ENCODE measurements at places on chromosomes 5 and 9. TPM values are rescaled to one million over a fixed set of nuclear protein-coding genes. Genes with fewer than 3 reads are reported as not detected.

GRCh38 chr9:101025940-101026339 lies 2.6 kb upstream of the PLPPR1 start:
- no peak for ATAC-seq

DNA sequence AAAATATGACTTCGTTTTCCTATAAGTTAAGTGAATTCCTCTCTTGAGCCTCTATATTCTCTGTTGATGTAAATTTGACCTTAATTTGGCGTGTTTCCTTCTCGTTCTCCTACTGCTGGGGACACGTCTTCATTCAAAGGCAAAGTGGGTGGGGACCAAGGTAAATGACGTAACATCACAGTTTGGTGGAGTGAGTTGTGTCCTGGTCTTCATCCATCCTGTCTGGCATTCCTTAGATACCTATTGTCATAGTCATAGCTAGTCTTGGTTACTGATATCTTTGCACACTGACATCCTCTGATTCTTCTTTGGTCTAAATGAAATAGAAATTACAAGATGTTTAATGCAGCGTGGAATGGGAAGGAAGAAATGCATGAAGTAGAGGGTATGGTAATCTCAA lies 108.5 kb downstream of the NNT start:
- ATAC-seq: no peak

DNA sequence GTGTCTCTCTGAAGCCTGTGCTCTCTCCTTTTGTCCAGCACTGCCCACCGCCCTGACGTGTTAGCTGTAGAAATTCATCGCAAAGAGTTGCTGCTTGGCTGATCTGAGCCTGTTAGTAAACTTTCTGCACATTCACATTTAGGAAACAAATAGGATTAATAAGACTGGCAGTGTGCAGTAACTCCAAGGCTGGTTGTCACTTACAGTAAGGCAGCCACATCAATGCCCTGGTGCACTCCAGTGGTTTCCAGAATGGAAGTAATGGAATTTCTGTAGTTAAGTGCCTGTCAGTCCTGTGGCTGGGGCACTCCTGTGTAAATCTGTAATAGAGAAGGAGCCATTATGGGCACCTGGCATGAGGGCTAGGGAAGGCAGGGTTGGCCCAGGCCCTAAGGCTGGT lies 70.6 kb downstream of the DOCK2 start:
- ATAC-seq: no peak

GRCh38 chr9:137138058-137138721 lies 764 bp upstream of the GRIN1 start:
- no peak for ATAC-seq

DNA sequence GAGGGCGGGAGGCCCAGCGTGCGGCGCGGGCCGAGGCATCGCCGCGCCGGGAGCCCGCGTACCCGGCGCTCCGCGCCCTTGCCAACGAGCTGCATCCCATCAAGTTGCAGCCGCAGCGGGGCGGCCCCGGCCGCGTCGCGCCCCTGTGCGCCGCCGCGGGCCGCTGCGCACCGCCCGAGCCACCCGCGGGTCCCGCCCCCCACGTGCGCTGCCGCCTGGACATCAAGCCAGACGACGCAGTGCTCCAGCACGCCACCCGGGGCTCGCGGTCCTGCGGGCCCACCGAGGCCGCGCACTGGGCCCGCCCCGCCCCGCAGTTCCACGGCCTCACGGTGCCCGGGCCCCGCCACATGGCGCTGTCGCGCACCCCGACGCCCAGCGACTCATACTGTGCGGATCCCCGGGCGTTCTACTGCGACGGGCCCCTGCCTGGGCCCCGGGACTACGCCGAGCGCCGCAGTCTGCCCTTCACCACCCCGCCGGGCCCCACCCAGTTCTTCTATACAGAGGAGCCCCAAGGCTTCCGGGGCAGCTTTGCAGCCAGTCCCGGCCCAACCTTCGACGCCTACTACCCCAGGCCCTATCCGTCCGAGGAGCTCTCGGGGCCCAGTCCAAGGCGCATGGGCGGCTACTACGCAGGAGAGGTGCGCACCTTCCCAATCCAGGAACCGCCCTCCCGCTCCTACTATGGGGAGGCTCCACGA lies 2.6 kb downstream of the AJM1 start:
- ATAC-seq: no peak

- no peak for ATAC-seq
These were observed 108.5 kb downstream of the DOCK2 start for GRCh38 chr5:169745441-169746146.

DNA sequence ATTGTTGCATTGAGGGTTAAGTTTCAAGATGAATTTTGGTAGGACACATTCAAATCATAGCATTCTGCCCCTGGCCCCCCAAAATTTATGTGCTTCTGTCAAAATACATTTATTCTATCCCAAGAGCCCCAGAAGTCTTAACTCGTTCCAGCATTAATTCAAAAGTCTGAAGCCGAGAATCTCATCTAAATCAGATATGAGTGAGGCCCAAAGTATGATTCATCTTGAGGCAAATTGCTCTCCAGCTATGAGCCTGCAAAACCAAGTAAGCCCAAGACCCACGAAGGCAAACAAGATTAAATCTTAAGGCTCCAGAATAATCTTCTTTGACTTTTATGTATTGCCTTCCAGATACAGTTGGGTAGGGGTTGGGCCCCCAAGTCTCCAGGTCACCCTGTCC lies 19.2 kb downstream of the TNPO1 start:
- no peak for ATAC-seq

- ATAC-seq: peak; percentile 89
These were observed at the start of gene PKN3 for GRCh38 chr9:128702445-128702948. Gene PKN3 (plus strand): TSS chr9:128702503. CDS start chr9:128702916, 413 bp downstream.

DNA sequence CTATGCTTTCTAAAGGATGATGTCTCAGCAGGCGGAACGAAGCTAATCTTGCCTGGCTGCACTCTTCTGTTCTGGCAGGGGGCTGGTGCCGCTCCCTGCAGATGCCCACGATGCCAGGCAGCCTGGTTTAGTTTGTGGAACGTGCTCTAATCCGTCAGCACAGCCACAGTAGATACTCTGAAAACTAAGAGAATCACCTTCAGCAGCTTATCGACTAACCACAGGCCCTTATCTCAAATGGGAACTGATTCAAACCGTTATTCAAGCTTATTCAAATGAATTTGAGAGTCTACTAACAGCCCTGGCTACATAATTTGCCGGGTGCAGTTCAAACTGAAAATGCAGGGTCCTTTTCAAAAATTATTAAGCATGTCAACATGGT lies 246.6 kb upstream of the ANKRD55 start:
- ATAC-seq: no peak

DNA sequence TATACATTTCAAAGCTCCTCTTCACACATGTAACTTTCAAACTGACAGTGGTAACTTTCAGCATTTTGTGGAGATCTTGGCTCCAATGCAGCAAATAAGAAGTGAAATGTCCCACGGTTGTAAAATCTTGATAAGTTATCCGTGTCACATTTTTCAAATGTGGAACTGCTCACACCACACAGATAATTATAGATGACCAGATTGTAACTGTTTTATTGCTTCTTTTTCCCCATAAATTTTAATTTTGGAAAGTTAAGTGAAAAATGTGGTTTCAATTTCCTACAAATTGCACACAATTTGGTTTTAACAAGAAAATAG lies 347.1 kb downstream of the EBF1 start:
- ATAC-seq: no peak

GRCh38 chr9:124975131-124975530 lies 34.2 kb upstream of the GOLGA1 start:
- no peak for ATAC-seq

DNA sequence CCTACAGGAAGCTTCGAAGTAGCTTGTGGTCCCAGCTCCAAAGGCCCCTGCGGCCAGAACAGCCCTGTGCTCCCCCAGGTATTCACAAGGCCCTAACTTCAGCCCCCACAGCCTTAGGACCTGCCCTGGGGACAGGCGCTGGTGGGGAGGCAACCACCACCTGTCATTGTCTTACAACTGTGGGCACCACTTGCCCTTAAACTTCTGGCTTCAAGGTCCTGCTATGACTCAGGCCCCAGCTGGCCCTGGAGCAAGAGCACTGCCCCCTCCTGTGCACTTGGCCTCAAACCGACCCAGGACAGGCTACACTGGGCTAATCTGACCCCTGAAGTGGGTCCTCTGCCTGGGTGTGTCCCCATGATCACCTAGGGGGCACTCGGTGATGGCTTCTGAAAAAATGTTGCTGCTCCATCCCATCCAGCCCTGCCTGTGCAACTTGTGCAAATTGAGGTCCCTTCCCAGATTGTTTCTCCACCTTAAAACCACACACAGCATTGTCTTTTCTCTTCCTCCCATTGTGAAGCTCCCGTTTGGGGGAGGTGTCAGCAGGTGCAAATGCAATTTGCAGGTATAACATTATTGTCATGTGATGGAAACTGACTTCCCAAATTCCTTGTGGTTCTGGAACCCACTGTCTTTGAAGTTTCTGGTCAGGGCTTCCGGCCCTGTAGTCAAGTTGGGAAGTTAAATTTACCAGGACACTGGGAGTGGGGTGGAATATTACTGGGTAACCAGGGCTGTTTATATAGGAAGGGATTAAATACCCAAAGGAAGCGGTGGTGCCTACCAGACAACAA lies 1.1 kb upstream of the PROB1 start:
- ATAC-seq: no peak

GRCh38 chr5:56323505-56323904 lies 90.4 kb upstream of the ANKRD55 start:
- no peak for ATAC-seq

DNA sequence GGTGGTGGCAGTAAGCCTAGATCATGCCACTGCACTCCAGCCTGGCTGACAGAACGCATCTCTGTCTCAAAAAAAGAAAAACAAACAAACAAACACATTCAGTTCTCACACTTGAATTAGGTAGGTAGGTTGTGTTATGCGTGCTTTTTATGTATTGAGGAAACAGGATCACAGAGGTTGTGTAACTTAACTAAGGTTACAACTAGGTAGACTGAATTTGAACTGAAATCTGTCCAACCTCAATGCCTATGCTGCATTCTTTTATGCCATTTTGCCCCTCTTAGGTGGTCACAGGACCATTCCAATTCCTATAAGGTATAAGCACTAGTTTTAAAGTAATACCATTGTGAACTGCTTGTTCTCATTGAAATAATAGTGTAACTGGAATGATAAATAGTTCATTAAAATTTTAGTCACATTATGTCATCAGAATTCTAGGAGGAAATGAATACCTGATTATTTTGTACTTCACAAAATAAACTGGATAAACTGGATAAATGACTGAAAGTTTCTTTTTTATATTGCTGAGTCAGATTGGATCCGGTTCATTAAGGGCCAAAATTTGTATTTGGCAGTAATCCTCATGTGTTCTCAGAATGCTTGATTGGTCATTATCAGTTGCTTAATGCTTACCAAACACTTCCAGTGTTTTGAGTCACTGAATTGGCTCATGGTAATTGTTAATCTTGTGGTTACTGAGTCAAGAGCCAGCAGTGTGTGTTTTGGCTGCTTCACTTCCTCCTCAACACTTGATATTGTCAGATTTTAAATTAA lies 7.1 kb downstream of the UBAP1 start:
- ATAC-seq: peak; percentile 90

Gene SLC45A2
- total RNA-seq: not detected

Gene FGFR4
- total RNA-seq: 7.4 TPM

Gene C8G
- not detected for total RNA-seq

Gene SLC22A4
- total RNA-seq: 0.94 TPM

Gene PCDHA4
- 0.13 TPM for total RNA-seq

Gene ANAPC2
- 32.1 TPM for total RNA-seq

Gene DRD1
- not detected for total RNA-seq
